Fibroblast of lung (primary cell): ENCODE measurements at places on chromosomes 4 and X. TPM values are rescaled to one million over a fixed set of nuclear protein-coding genes. Genes with fewer than 3 reads are reported as not detected.

PPP1R2C gene
- not detected in 2 replicates for total RNA-seq

MAP3K15 gene
- under 0.01 TPM in 2 replicates for total RNA-seq

PITX2 gene
- 0.26 and 0.33 TPM in 2 replicates for total RNA-seq

NUP62CL gene
- total RNA-seq: under 0.01 TPM in 1 of 2 replicates, not detected in the other

GLOD5 gene
- not detected in 2 replicates for total RNA-seq

POU3F4 gene
- under 0.01 TPM in 1 of 2 replicates, not detected in the other for total RNA-seq

COX7B2 gene
- total RNA-seq: not detected in 2 replicates

RAB40A gene
- under 0.01 and 0.17 TPM in 2 replicates for total RNA-seq

TMEM175 gene
- 10.3 and 16.3 TPM in 2 replicates for total RNA-seq

ABHD18 gene
- 5.3 and 5.4 TPM in 2 replicates for total RNA-seq

FAM184B gene
- under 0.01 TPM in 1 of 2 replicates, not detected in the other for total RNA-seq

PDGFC gene
- 67.3 and 103 TPM in 2 replicates for total RNA-seq

ZFP42 gene
- total RNA-seq: 0.26 and 0.33 TPM in 2 replicates

CENPU gene
- total RNA-seq: 1.8 and 6.4 TPM in 2 replicates

TEX13D gene
- not detected in 2 replicates for total RNA-seq

ZDHHC15 gene
- total RNA-seq: 0.17 and 0.77 TPM in 2 replicates

FGF5 gene
- total RNA-seq: 5.4 and 25.8 TPM in 2 replicates

BMP3 gene
- total RNA-seq: 0.17 TPM in 1 of 2 replicates, not detected in the other

CFP gene
- under 0.01 and 0.17 TPM in 2 replicates for total RNA-seq
